Cardiac fibroblast (primary cell): ENCODE measurements at places on chromosomes 7 and 10.

- no peak for DNase-seq
Measured at GRCh38 chr7:6530626-6531491, 20.4 kb downstream of the GRID2IP start.

DNA sequence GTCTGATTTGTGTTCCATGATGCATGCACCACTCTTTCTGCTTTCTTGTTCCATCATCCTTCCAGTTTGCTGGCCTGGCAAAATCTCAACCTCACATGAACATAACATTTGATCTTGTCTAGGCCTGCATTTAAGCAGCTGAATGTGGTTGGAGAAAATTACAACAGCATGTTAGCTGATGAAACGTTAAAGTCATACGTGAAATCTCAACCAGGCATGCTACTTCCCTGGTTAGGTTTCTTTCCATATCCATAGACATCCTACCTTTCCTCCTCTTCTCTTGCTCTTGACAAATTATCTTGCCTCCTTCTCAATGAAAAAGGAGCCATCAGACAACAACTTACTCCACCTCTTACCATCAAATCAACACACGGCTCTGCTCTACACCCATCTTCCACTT, 153.6 kb downstream of the C1GALT1 start:
- no peak for DNase-seq

- DNase-seq, result no peak
Measured at GRCh38 chr7:99621271-99621670, 4.5 kb downstream of the ZSCAN25 start.

DNA sequence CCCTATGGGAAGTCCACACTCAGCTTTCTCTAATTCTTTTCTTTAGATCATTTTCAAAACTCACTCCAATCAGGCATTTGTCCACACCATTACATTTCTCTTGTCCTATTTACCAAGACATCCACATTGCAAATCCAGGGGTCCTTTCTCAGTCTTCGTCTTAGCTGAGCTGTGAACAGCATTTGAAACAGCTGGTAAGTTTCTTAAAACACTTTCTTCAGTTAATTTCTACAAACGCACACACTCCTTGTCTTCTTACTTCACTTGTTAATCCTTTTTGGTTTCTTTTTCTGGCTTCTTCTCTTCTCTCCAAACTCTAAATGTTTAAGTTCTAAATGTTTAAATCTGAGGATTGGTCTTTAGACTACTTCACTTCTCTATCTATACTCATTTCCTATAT, 769.3 kb downstream of the PHTF2 start:
- no peak for DNase-seq

DNA sequence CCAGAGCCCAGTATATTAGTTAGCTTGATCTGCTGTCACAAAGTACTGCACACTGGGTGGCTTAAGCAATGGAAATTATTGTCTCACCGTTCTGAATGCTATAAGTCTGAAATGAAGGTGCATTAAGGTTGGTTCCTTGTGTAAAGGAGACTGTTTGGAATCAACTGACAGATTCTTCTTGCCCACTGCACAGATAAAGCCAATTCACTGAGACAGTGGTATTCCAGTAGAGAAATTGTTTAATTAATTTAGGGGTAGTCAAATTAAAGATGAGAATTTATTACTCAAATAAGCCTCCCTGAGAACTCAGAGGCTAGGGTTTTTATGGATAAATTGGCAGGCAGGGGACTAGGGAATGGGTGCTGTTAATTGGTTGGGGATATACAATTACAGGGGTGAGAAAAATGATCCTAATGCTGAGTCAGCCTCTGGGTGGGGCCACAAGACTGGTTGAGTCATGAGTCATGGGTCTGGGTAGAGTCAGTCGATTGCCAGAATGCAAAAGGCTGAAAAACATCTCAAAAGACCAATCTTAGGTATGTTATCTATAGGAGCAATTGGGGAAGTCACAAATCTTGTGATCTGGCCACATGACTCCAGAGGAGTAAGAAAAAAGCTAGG, 23.5 kb upstream of the SAMD9L start:
- no peak for DNase-seq

GRCh38 chr10:63227207-63227895, 94.2 kb downstream of the NRBF2 start:
- DNase-seq, result no peak

GRCh38 chr7:108001764-108002725, 916 bp downstream of the LAMB1 start:
- peak; percentile 38 for DNase-seq

- no peak for DNase-seq
Measured at GRCh38 chr10:28558186-28558585, 25.3 kb downstream of the WAC start.

DNA sequence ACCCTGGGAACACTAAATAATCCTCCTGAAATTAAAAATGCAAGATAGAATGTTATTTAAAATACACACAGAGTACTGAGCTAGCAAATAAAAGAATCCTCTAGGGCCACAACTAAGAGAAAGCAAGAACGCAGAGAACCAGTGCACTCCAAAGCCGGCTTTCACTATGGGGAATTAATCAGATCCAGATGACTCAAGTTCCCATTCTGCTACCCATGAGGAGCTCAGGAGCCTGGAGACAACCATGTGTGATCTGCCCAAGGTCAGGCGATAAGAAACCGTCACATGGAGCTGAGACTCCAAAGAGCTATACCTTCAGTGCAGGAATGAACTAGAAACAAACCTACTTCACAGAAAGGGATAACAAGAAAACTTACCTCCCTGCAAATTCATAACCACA, 19.5 kb upstream of the CYREN start:
- DNase-seq, result no peak

- DNase-seq, result peak; percentile 64
Measured at GRCh38 chr10:68082872-68083271, 7.8 kb upstream of the HERC4 start.

GRCh38 chr7:49527182-49527581, 246.3 kb upstream of the VWC2 start:
- DNase-seq, result no peak

DNA sequence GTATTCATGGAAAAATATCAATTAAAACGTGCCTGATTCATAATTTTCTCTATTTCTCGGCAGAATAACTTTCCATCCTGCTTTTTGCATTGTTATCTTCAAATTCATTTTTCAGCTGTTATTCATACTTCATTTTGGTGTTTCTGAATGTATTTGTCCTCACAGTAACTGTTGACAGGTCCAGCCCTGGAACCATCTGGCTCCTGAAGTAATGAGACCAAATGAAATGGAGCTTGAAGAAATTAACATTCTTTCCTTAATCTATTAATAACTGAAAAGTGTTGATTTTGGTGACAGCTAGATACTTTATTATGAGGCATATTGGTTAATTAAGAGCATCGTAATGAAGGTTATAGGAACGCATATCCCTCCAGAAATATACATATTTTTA, 257.0 kb upstream of the MINDY3 start:
- no peak for DNase-seq

GRCh38 chr10:13234172-13234571, at the start of gene UCMA:
TSS of gene UCMA (minus strand) at chr10:13234374. CDS start at chr10:13234258, 116 bp downstream.
- no peak for DNase-seq

GRCh38 chr7:45342236-45342635, 184.6 kb downstream of the RAMP3 start:
- DNase-seq, result no peak

DNA sequence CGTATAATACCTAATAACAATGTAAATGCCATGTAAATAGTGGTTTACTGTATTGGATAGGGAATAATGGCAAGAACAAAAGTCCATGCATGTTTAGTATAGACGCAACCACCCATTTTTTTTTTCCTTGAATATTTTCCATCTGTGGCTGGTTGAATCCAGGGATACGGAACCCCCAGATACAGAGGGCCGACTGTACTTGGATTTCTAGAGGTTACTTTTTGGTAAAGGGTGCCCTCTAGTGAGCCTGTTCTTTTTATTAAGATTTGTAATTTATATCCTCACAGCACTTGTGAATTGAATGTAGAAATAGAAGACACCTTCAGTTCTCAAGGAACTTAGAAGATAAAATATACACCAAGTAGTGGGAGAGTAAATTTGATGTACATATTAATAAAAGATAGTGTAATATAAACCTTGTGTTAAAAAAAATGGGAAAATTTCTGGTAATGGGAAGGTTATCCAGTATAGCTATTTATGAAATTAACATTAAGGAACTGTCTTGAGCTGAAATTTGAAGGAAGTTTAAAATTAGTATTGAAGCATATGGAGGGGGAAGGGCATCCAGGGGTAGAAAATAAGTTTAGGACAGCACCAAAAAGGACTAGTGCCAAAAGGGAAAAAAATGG, 32.0 kb downstream of the EXOC6 start:
- DNase-seq, result peak; percentile 80

- no peak for DNase-seq
Measured at GRCh38 chr7:20350996-20351692, 20.4 kb downstream of the ITGB8 start.
